ENCODE measurements at places on chromosomes 1 and 21.

DNA sequence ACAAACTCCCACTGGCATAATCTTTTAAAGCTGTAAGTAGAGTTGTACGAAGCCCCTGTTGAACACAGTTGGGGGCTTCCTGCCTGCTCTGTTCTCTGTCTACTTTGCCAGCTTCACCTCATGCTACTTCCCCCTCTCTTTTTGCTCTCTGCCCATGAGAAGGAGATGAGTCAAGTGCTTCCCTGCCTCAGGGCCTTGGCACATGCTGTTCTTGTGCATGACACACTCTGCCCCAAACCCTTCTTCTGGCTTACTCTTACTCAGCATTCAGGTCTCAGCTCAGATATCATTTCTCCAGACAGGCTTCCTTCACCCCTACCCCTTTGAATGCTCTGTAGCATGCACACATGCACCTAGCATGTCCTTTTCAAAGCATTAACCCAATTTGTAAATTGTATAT is 208.8 kb downstream of the FOXD2 start:
- no peak for DNase-seq

GRCh38 chr1:172398193-172398592 is 22.3 kb upstream of the C1orf105 start:
- DNase-seq: no peak

- no peak for DNase-seq
These were observed 6.1 kb upstream of the PLA2G5 start for GRCh38 chr1:20063861-20064292.

DNA sequence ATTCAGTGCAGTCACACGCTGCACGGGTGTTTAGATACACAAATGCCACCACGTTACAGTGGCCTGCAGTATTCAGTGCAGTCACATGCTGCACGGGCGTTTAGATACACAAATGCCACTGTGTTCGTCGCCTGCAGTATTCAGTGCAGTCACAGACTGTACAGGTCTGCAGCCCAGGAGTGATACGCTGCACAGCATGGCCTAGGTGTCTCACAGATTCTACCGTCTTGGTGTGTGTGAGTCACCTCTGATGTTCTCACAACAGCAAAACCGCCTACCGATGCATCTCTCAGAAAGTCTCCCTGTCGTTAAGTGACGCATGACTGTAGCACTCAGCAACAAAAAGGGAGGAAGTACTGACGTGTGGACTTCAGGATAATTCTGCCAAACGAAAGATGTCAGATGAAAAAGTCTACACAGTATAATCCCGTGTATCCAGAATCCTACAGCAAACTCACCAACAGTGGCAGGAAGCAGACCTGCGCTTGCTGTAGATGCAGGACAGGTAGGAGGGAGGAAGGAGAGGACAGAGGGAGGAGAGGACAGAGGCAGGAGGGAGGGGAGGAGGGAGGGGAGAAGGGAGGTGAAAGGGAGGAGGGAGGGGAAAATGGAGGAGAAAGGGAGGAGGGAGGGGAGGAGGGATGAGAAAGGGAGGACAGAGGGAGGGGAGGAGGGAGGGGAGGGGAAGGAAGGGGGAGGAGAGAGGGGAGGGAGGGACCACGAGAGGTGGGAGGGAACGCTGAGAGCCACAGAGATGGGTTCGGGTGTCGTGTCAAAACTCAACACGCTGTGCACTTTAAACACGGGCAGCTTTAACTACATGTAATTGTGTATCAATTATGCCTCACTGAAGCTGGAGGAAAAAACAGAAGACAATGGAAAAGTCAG is 36.3 kb upstream of the PCBP3 start:
- DNase-seq: no peak

DNA sequence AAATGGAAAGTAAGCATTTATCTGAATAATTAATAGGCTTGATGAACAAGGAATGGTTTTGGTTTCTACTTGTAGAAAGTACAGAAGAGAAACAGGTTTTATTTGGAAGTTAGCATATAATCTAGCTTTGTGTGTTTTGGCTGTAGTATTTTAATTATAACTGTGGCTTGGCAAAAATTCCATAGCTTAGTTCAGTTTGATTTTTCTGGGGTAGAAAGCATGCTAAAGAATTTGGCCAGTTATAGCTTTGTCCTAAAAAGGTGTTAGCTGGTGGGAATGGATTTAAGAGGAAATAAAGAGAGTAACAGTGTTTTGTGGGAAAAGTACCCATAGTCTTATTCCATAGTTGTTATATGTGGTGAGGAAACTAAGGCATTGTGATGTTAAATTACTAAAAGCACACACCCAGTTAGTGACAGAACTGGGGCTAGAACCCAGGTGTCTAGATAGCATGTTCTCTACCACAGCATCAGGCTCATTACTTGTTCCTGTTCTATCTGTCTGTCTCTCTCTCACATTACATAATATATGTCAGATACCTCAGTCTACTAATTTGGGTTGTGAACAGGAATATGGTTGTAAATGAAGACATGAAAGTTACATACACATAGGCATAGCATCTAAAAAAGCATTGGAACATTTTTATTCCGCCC is 55.0 kb downstream of the MPZL1 start:
- no peak for DNase-seq

- no peak for DNase-seq
These were observed 17.7 kb upstream of the STX12 start for GRCh38 chr1:27755286-27755685.

- DNase-seq: no peak
These were observed 154.6 kb downstream of the C1orf94 start for GRCh38 chr1:34331020-34331926.

Measured in stimulated activated CD8-positive, alpha-beta memory T cell treated with anti-CD3 and anti-CD28 coated beads, Interleukin-7, amount 100 ng/mL, for 4 hours (primary cell).